ENCODE measurements at places on chromosomes 7 and 10.

DNA sequence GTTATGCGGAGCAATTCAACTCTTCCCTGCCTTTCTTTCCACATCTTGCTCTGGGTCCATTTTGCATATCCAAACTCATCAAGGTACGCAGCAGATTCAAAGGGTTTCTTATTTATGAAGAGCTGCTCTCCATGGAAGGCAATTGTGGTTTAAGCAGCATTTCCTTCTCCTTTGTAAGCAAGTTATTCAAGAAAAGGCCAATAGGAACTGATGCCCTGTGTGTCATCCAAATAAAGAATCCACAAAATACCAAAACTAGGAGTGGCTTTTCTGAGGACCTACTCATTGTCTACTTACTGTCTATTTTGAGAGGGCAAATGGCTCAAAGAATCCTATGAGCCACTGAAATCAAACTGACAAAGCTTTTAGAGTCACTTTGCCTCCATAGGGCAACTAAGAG, 253.1 kb downstream of the PTEN start:
- no peak for DNase-seq

DNA sequence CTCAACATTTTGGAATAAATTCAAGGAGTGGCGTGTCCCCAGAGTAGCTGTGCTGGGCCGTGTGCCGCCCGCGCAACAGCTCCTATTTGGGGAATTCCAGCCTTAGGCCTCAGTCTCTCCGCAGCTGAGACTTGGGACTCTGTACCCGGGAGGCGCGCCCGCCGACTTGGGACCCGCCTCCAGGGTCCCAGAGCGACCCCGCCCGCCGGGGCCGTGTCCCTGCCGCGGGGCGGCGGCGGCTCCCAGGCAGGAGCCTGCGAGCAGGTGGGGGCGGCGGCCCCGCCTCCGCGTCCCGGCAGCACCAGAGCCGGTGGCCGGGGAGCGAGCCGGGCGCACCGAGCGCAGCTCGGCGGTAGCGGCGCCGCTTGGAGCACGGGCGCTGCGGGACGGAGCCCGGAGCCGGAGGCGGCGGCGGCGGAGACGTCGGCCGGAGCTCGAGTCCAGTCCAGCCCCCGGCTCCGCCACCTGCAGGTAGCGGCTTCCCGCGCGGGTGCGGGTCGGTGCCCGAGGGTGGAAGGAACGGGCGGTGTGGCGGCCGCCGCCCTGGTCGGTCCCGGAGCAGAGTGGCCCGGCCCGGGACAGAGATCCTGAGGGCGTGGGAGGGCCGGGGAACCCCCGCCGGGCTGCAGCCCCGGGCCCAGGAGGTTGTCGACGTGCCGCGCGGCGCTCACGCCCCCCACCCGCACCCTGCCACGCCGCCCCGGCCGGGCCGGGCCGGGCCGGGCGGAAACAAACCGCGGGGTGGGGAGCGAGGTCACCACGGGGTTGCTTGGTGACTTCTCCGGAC, at the start of gene WIPF3:
TSS of gene WIPF3 (plus strand) at position 301 of the 787 bp plus-strand sequence. CDS start 28,217 bp downstream, outside the sequence.
- DNase-seq, result no peak

DNA sequence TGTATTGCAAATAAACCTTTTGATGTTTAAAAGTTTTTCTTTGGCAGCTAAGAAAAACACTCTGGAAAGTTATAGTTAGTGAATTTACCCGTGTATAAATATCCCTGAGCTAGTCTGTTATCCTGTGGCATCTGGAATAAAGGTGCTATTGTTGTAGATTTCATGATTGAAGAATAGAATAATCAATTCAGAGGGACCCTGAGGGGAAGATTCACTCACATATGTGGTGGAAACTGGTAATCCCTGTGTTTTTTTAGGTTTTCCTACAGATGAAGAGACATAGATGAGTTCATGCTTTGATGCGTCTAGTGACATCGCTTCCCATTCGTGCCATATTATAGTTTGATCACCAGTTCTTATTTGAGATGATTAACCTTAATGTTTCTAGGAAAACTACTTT, 164.6 kb downstream of the TWIST1 start:
- DNase-seq, result no peak

GRCh38 chr10:77970869-77971803, 44.6 kb upstream of the DLG5 start:
- no peak for DNase-seq

GRCh38 chr7:144720710-144721109, 115.1 kb downstream of the TPK1 start:
- DNase-seq, result no peak

DNA sequence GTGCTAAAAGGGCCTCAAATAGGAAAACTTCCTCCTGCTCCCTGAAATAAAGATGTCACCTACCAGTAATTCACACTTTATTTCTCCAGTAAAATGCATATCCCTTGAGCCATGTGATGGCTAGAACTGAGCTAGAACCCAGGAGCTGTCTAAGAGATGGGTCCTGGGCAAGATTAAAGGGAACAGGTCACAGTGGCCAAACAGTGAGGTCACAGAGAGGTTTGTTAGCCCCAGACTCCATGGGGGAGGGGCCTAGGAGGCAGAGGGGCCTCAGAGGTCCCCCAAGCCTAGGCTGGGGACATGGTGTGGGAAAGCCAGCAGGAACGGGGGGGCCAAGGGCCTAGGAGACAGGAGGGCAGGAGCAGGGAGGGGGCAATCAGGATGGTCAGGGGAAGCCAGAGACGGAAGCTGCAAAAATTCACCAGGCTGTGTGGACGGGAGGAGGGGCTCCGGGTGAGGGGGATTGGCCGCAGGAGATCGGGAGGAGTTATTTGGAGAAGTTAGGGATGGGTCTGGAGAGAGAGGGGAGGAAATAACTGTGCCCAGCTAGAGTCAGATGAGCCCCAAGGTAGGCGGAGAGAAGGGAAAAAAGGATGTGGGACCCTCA, 3.3 kb downstream of the FBXO24 start:
- no peak for DNase-seq

GRCh38 chr7:6436385-6436685, 11.4 kb downstream of the DAGLB start:
- no peak for DNase-seq

DNA sequence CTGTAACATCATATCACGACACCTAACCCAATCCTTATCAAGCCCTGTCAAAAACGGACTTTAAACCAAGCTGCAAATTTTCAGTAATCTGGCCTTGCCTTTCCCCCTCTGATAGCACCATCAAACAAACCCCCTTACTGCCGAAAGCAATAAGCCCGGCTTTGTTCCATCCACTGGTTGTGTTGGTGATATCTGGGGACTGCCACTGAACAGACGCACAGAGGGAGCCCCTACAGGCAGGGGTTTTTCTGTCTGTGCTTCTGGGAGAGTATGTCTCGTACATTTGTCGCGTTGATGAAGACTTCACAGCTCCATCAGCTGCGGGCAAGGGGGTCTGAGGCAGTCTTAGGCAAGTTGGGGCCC, 550 bp upstream of the PLAU start:
- no peak for DNase-seq

GRCh38 chr10:79340646-79341244, 6.5 kb upstream of the PPIF start:
- DNase-seq, result no peak

DNA sequence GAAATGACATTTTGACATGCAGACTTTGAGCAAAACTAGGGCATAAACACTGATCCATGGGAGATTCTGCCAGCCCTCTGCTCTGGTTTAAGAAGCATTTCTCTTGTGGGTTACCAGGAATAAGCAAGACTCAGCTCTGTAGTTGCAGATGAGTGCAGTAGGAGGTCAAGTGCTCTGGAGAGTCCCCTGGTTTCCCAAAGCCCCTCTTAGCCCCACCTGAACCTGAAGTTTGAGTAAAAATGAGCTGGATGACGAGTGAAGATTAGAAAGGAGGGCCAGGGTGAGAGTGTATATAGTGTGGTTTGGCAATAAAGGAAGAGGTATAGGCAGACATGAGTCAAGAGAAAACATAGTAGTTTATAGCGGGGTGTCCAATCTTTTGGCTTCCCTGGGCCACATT, 220.3 kb downstream of the ARL4A start:
- no peak for DNase-seq

- no peak for DNase-seq
Observed at GRCh38 chr10:106919871-106920282, 244.6 kb downstream of the SORCS1 start.

DNA sequence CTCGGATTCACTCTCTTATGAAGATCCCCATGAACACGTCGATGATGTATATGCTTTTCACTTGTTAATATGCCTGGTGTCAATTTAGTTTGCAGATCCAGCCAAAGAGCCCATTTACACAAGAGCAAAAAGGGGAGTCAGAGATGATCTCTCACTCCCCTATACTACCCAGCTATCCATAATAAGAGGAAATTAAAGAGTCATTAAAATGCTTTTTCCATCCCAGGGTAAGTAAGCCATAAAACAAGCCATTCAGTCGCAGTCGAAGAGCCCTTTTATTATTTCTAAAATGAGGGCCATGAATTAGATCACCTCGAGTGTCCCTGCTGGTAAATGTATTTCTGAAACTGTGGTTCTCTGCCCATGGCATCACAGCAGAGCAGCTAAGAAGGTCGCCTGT, 41.2 kb downstream of the CHCHD3 start:
- DNase-seq, result no peak

GRCh38 chr7:43113622-43114457, 1.4 kb downstream of the HECW1 start:
- DNase-seq, result no peak

GRCh38 chr7:4297165-4297917, 384.8 kb upstream of the FOXK1 start:
- DNase-seq, result no peak

DNA sequence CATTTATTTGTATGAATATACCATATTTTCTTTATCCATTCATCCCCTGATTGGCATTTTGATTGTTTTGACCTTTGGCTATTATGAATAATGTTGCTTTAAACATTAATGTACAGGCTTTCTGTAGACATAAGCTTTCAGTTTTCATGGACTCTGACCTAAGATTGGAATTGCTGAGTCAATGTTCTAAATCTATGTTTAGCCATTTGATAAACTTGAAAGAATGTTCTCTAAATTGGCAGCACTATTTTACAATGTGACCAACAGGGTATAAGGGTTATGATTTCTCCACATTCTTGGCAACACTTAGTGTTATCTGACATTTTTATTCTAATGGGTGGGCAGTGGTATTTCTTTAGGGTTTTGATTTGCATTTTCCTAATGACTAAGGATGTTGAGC, 229.7 kb upstream of the ETV1 start:
- no peak for DNase-seq

- no peak for DNase-seq
Observed at GRCh38 chr10:411603-412002, 276.3 kb downstream of the ZMYND11 start.

- no peak for DNase-seq
Observed at GRCh38 chr10:122075171-122075570, 86.2 kb downstream of the TACC2 start.

- DNase-seq, result no peak
Observed at GRCh38 chr10:101237081-101237981, 8.1 kb upstream of the LBX1 start.

DNA sequence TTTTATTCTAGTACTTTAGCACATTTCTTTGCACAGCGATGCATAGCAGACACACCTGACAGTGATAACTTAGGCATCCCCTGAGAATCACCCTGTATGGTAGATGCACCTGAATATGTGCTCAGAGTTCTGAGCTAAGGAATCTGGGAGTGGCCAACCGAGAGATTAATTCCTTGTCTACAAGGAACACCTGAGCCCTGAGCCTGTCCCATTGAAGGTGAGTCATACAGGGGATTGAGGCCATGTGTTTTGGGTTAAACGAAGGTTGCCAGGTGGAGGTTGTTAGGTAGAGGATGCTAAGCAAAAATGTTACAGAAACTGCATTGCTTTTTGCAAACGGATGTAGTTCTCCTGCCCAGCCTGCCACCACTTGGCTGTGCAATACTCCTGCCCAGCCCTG, 128.9 kb downstream of the AMPH start:
- DNase-seq, result no peak

- DNase-seq, result no peak
Observed at GRCh38 chr7:46716926-46717325, 795.9 kb upstream of the IGFBP3 start.

DNA sequence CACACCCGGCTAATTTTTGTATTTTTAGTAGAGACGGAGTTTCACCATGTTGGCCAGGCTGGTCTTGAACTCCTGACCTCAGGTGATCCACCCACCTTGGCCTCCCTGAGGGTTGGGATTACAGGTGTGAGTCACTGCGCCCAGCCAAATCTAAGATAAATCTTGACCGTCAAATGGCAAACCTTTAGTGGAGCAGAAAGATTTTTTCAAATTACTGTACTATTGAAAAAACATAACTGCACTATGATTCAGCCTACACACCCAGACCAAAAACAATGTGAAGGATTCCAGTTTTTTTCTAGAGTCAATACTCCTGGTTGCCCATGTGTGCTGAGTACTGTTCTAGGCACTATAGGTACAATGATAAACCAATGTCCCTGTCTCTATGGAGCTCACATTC, 33.9 kb upstream of the SVIL start:
- no peak for DNase-seq

DNA sequence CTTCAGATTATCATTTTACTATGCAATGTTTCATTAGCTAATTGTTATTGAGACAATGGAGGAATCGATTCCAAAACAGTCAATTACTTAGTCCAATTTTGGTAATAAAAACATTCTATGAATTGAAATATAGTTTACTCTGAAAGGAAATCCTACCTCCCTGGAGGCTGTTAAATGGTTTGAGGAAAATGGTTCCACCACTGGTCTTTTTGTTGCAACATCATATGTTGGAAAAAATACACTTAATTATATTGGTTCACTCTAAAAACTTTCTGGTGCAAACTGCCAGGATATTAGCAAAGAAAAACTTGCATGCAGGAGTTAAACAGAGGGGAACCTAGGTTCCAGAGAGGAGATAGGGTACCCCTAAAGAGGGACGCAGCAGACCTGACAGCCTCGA, 267.3 kb upstream of the LYZL1 start:
- no peak for DNase-seq

GRCh38 chr10:44951576-44952226, 7.9 kb upstream of the RASSF4 start:
- no peak for DNase-seq

DNA sequence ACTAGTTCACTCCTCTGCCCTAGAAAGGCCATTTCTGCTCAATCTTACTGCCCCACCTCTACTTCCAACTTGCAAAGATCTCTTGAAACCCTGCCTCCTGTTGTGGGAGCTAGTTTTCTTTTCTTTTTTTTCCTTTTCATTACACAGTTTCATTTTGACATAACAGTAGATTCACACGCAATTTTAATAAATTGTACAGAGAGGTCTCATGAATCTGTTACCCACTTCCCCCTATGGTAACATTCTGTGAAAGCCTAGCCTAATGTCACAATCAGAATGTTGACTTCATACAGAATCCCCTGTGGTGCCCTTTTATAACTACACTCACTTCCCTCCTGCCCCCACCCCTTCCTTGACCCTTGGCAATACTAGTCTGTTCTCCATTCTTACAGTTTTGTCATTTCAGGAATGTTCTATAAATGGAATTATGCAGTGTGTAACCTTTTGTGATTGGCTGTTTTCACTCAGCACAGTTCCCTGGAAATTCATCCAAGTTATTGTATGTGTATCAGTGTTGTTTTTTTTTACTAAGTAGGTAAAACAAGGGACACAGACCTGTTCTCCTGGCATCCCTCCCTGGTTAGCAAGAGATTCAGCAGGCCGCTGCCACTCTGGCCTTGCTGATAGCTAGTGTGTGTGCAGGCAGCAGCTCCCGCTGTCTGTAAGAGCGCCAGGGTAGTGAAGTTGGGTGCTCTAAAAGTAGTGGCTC, 21.5 kb downstream of the CHST3 start:
- DNase-seq, result no peak
